ENCODE measurements at places on chromosomes 2 and 18.

- no peak for DNase-seq
These were observed 75.4 kb upstream of the CDC42EP3 start for GRCh38 chr2:37746883-37747282.

- no peak for DNase-seq
These were observed 726.0 kb downstream of the ERBB4 start for GRCh38 chr2:211812587-211812986.

DNA sequence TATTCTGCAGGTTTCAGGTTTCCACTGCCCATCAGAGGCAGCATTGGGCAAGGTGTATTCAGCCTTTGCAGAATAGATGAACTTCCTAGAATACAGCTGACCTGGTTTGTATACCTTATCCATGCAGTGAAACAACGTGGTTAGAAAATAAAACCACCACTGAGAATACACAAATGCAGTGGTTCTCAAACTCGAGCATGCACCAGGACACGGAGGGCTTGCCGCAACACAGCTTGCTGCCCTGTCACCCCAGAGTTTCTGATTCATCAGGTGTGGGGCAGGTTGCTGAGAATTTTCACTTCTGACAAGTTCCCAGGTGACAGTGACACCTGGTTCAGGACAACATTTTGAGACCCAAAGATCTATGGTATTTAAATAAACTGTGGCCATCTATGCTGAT lies 23.4 kb upstream of the C1D start:
- DNase-seq, result no peak

DNA sequence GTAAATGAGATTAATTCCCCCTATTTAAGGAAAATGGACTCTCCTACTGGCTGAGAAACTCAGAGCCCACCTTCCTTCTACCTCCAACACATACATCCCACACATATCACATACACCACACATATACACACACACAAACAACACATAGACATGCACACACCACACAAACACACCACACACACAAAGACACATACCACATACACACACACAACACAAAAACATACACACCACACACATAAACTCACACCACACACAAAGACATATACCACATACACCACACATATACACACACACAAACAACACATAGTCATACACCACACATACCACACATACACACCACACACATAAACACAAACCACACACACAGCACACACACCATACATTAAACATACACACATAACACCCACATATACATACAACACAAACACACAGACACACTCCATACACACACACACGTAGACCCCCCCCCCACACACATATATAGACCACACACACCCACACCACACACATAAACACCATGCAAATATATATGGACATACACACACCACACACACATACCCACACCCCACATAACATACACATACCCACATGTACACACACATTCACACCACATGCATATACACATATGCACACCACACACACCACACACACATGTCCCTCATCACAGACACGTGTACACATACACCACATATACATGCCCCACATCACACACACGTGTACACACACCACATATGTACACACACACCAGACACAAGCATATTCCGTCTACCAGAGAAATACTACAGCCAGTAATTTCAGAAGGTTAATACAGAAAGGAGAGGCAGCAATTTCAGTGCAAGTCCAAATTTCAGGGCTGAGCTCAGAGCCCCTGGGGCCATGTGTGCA lies 204.3 kb downstream of the SNTG2 start:
- DNase-seq, result no peak

DNA sequence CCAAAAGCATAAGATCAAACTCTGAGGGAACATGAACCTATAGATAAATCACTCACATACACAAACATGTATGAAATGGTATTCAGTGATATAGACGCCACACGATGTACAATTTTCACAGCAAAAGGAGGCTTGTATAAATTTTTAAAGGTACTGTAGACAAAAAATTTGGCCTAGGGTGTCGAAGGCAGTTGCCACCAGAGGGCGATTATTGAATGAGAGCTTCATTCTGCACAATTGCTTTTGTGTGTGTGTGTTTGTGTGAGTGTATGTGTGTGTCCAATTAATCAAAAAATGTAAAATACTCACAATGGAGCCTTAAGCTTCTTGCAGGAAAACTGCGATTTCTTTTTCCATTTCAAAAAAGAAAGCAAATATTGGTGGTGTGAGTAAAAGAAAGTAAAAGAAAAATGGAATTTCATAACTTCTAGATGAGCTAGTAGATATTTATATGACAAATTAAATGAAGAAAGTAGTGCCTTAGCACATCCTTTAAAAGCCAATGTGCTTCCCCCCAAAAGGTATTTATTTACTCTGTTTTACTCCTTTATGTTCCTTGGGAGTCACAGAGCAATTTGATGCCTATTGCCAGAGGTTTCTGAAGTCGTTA lies 800.1 kb downstream of the SATB2 start:
- no peak for DNase-seq

DNA sequence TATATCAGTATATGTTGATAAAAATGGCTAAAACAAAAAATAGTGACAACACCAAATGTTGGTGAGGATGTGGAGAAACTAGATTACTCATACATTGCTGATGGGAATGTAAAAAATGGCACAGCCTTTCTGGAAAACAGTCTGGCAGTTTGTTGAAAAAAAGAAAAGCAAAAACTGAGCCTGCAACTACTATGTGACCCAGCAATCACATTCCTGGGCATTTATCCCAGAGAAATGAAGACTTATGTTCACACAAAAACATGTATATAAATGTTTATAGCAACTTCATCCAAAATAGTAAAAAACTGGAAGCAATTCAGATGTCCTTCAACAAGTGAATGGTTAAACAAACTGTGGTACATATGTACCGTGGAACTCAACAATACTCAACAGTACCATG lies 7.5 kb upstream of the KDSR start:
- DNase-seq, result no peak

Measured in ovary (tissue), 10 donors.